CD14-positive monocyte (primary cell): ENCODE measurements at places on chromosomes 13 and 19.

DNA sequence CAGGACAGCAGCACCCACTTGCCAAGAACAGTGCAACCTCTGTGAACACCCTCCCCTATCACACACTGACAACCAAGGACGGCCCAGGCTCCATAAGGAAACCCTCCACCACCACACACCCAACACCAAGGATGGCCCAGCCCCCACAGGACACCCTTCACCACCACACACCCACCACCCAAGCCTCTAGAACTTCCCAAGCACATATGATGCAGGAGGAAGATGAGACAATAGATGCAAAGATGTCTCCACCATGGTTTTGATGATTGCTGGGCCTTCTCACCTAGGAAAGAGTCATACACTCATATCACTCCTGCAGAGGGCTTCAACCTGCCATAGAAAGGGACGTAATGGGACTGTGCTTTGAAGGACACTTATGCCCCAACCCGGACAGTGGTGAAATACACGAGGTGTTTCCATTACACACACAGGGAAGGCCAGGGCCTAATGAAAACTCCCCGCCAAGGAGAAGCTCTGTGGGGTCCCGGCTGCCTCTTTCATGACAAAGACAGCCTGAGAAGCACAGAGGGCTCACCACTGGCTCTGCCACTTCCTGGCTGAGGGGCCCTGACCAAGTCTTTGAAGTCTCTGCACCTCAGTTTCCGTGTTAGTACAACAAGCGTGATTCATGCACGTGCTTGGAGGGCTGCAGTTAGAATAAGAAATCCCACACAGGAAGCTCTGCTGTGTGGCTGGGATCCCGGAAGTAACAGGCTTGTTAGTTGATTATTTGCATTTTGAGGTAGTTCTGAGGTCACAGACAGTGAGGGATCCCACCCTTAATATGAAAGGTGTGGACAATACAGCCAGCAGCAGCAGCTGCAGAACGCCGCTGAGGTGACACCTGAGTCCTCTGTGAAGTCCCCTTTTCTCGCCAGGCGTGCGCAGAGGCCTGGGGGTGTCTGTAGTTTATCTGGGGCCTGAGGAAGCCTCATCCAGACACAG is 61.9 kb upstream of the ATP12A start:
- H3K27ac ChIP-seq, result no peak overlapping the region
- no peak overlapping the region for H3K4me3 ChIP-seq
- H3K36me3 ChIP-seq, result no peaks in the 10 kb centered on the region
- H3K27me3 ChIP-seq, result no peaks in the 10 kb centered on the region

GRCh38 chr19:38684862-38685665 is 37.6 kb downstream of the ACTN4 start:
- H3K27ac ChIP-seq, result peak overlapping the region; percentile 98
- H3K27me3 ChIP-seq, result no peaks in the 10 kb centered on the region
- H3K36me3 ChIP-seq, result no peaks in the 10 kb centered on the region
- DNase-seq, result no peak

DNA sequence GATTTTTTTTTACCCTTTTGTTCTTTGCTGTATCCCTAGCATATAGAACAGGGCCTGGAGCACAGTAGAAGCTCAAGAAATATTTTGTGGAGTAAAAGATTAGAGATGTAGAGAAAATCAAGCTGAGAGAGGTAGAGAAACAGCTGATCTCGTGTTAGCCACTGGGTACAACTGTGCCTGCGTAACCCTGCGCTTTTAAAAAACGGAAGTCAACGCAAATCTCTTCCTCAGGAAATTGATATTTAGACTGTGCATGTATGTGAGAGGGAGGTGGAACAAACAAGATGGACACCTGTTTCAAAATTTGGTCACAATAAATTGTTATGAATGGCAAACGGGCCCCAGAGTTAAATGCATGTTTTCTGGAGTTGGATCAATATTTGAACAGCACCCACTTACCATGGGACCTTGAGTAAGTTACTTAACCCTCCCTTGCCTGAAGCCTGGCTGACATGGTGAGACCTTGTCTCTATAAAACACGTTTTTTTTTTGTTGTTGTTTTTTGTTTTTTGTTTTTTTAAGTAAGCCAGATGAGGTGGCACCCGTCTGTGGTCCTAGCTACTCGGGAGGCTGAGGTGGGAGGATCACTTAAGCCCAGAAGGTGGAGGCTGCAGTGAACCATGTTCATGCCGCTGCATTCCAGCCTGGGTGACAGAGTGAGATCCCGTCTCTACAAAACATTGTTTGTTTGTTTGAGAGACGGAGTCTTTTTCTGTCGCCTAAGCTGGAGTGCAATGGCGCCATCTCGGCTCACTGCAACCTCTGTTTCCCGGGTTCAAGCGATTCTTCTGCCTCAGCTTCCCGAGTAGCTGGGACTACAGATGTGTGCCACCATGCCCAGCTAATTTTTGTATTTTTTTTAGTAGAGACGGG is 3.3 kb upstream of the EPOR start:
- peak; percentile 77 for DNase-seq
- no peaks in the 10 kb centered on the region for H3K36me3 ChIP-seq
- peaks cover 35% of the 10 kb centered on the region for H3K4me1 ChIP-seq
- no peak overlapping the region for H3K4me3 ChIP-seq
- peaks cover 19% of the 10 kb centered on the region for H3K27me3 ChIP-seq
- peak overlapping the region; percentile 50 for H3K27ac ChIP-seq

DNA sequence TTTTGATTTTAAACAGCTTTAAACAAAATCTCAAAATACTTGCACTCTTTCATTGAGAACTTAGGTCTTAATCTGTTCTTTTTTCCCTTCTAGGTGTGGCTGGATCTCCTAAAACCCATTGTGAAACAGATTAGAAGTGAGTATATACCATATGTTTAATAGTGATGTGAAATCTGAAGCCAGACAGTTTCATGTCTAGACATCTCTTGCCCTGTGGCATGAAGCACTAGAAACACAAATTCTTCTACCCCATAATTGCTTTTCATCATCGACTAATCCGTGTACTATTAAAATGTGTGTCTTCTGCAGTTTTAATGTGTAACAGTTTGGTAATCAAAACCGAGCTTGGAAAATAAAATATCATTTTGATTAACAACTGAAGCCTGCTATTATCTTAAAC is 188.2 kb upstream of the RNF113B start:
- H3K4me1 ChIP-seq, result no peaks in the 10 kb centered on the region
- H3K27ac ChIP-seq, result no peak overlapping the region
- no peak overlapping the region for H3K4me3 ChIP-seq
- H3K36me3 ChIP-seq, result no peaks in the 10 kb centered on the region
- DNase-seq, result no peak

DNA sequence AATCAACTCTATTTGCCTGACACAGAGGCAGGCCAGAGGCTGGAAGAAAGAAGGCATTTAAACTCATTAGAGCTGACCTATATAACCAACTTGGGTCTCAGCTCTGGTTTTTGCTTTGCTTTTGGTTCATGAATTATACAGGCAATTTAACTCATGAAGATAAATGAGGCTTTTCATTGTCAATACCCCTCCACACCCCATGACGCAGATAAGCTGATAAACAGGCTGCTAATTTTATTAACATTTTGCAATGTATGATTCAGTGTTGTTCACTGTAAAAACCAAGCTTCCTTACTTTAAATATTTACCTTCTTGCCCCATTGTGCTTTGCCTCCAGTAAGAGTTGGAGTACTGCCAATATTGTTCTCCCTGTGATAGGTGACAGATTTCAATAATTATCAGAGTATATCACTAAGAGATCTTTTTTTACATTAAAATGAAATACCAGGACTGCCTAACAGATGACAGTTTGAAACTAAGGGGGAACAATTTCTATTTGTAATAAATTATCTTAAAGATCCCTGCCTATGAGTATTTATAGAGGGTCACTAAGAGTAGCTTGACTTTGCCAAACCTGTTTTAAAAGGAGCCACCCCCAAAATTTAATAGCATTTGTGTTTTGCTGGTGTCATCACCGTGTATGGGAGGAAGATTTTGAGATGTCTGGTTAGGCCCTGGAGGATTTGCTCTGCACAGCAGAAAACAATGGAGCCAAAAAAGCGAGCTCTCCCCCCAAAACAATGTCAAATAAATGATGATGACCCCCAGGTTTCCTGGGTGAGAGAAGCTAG is 472.7 kb upstream of the NBEA start:
- H3K36me3 ChIP-seq, result no peaks in the 10 kb centered on the region
- H3K4me1 ChIP-seq, result no peaks in the 10 kb centered on the region
- no peak overlapping the region for H3K4me3 ChIP-seq
- DNase-seq, result no peak

DNA sequence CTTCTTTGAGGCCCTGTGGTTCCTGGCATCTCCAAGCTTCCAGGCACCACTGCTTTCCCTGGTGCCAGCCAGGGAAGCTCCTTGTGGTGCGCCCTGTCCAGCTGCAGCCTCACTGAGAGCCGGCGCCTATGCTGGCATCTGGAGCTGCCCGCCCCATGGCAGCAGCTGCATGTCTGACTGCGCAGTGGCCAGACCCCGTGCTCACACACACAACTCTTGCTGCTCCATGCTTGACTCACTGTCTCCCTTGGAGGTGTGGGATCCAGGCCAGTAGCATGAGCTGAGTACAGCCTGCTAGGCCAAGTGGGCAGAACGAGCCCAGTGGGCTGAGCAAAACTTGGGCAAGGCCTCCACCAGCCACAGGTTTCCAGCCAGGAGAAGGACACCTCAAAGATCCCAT is 11.5 kb upstream of the SUPT20H start:
- no peak overlapping the region for H3K4me3 ChIP-seq
- H3K36me3 ChIP-seq, result no peaks in the 10 kb centered on the region
- no peak overlapping the region for H3K27ac ChIP-seq
- no peaks in the 10 kb centered on the region for H3K4me1 ChIP-seq
- no peak for DNase-seq
- no peaks in the 10 kb centered on the region for H3K27me3 ChIP-seq

GRCh38 chr19:33752018-33752800 is 44.5 kb upstream of the KCTD15 start:
- no peaks in the 10 kb centered on the region for H3K4me1 ChIP-seq
- H3K4me3 ChIP-seq, result no peak overlapping the region
- no peaks in the 10 kb centered on the region for H3K27me3 ChIP-seq
- no peaks in the 10 kb centered on the region for H3K36me3 ChIP-seq
- DNase-seq, result no peak
- H3K27ac ChIP-seq, result no peak overlapping the region

GRCh38 chr19:42627916-42628315 is 33.2 kb upstream of the CEACAM8 start:
- DNase-seq, result no peak
- H3K36me3 ChIP-seq, result no peaks in the 10 kb centered on the region
- H3K4me3 ChIP-seq, result no peak overlapping the region
- no peaks in the 10 kb centered on the region for H3K27me3 ChIP-seq
- H3K4me1 ChIP-seq, result no peaks in the 10 kb centered on the region
- no peak overlapping the region for H3K27ac ChIP-seq

GRCh38 chr13:26015271-26016125 is 36.3 kb downstream of the SHISA2 start:
- no peak overlapping the region for H3K4me3 ChIP-seq
- no peaks in the 10 kb centered on the region for H3K36me3 ChIP-seq
- peaks cover 3% of the 10 kb centered on the region for H3K27me3 ChIP-seq
- H3K27ac ChIP-seq, result no peak overlapping the region
- H3K4me1 ChIP-seq, result peaks cover 3% of the 10 kb centered on the region
- no peak for DNase-seq

- DNase-seq, result no peak
- H3K4me3 ChIP-seq, result no peak overlapping the region
- H3K27ac ChIP-seq, result no peak overlapping the region
- H3K4me1 ChIP-seq, result no peaks in the 10 kb centered on the region
- no peaks in the 10 kb centered on the region for H3K36me3 ChIP-seq
Observed at GRCh38 chr19:29275266-29275665, 62.3 kb upstream of the UQCRFS1 start.

DNA sequence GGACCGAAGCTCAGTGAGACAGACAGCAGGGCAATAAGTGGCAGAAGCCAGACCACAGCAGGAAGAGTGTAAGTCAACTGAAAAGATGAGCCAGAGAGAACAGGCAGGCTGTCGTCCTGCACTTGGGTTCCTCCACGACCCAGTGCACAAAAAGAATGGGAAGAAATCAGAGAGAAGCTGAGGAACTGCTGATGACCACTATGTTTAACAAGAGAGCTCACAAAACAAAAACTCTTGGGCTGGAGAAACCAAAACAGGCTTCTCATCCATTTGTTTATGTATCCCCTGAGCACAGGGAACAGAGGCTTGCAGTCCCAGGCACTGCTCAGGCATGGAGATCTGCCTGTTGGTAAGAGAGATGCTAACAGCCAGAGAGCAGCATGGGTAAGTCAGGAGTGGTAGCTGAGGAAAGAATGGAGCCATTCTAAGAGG is 14.0 kb downstream of the AKAP8L start:
- no peak for DNase-seq
- peaks cover 67% of the 10 kb centered on the region for H3K36me3 ChIP-seq
- no peak overlapping the region for H3K4me3 ChIP-seq

- peaks cover 13% of the 10 kb centered on the region for H3K27me3 ChIP-seq
- no peak overlapping the region for H3K27ac ChIP-seq
- H3K36me3 ChIP-seq, result no peaks in the 10 kb centered on the region
- DNase-seq, result no peak
- no peak overlapping the region for H3K4me3 ChIP-seq
- peaks cover 3% of the 10 kb centered on the region for H3K4me1 ChIP-seq
Observed at GRCh38 chr13:25295701-25296100, 5.7 kb upstream of the NUP58 start.

DNA sequence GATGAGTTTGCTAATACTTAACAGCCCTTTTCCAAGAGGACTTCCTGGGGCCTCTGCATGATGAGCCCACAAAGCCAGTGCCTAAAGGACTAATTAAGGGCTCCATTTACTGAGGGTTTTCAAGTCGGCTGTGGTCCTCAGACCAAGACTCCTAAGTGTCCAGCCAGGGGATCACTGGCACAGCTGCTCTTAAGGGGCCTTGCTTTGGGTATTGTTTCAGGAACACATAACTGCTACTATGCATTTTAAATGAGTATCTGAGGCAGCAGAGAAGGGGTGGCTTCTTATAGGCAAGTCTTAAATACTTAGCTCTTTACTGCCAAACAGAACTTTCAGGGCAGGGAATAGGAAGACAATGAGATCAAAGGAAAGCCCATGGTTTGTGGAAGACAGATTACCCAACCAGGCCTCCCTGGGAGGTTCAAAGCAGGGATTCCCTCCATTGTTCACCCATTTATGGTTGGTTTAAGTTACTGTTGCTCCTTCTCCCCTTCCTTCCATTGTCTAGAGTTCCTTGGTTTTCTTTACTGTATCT is 61.9 kb downstream of the TNFRSF19 start:
- no peaks in the 10 kb centered on the region for H3K36me3 ChIP-seq
- H3K27me3 ChIP-seq, result no peaks in the 10 kb centered on the region
- peaks cover 6% of the 10 kb centered on the region for H3K4me1 ChIP-seq
- DNase-seq, result no peak

DNA sequence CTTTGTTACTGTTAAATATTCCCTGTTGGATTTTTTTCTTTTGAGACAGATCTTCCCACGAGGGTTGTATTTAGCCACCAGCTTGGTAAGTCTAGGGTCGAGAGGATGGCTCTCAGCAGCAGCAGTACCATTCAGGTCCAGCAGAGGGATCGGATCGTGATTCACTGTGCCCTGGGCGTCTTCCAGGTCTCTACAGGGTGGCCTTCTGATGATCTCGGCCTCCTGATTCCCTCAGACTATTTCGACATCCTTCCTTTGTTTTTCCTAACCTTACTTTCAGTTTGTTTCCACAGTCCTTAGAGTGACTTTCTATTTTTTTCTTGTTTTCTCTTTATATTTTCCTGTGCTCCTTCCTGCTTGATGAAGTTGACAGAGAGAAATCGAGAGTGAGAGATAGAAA is 1436.9 kb downstream of the UQCRFS1 start:
- no peaks in the 10 kb centered on the region for H3K36me3 ChIP-seq
- DNase-seq, result peak; percentile 38
- no peak overlapping the region for H3K4me3 ChIP-seq
- H3K4me1 ChIP-seq, result peaks cover 26% of the 10 kb centered on the region

- peaks cover 31% of the 10 kb centered on the region for H3K36me3 ChIP-seq
- H3K27ac ChIP-seq, result no peak overlapping the region
- H3K4me1 ChIP-seq, result no peaks in the 10 kb centered on the region
- no peak overlapping the region for H3K4me3 ChIP-seq
- no peak for DNase-seq
Observed at GRCh38 chr19:5893907-5894703, 9.5 kb downstream of the NDUFA11 start.
